Activated naive CD4-positive, alpha-beta T cell treated with Interleukin-2 at 50 U/mL for 16 hours (primary cell): ENCODE measurements at places on chromosomes 13 and 19.

- no peak for DNase-seq
Measured at GRCh38 chr19:821231-821824, 427 bp downstream of the PLPPR3 start.

GRCh38 chr19:33430674-33431277, 57.3 kb downstream of the CEBPG start:
- peak; percentile 67 for DNase-seq

DNA sequence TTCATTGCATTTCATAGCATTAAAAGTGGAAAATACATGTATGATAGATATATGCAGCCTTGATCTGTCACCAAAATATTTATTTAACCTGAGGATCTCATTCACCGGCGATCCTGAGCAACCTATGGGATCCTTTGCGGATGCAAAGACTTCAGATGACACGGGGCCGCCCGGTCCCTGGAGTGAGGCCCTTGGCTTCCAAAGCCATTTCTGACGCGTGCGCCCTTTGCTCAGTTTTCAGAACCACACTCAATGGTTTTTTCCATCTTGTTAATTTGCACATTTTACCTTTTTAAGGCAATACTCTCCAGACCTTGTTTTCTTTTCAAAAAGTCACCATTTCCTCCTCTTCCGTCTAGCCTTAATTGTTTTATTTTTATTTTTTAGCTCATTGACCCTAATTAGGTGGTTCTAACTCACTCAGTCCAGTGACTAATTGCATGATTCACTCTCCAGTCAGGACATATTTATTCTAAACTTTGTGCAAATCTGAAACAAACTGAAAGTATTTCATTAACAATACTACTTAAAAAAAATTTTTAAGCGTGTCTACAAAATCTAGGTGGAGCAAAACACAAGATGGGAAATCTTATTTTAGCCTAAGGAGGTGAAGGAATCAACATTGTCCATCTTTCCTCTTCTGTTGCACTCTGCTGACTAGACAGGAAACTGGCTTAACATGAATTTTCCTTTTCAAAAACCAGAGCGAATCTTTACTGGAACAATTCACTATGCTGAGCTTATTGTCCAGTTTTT, 47.9 kb downstream of the COL4A1 start:
- DNase-seq: no peak

- no peak for DNase-seq
Measured at GRCh38 chr13:92873029-92873428, 353.6 kb upstream of the GPC6 start.

DNA sequence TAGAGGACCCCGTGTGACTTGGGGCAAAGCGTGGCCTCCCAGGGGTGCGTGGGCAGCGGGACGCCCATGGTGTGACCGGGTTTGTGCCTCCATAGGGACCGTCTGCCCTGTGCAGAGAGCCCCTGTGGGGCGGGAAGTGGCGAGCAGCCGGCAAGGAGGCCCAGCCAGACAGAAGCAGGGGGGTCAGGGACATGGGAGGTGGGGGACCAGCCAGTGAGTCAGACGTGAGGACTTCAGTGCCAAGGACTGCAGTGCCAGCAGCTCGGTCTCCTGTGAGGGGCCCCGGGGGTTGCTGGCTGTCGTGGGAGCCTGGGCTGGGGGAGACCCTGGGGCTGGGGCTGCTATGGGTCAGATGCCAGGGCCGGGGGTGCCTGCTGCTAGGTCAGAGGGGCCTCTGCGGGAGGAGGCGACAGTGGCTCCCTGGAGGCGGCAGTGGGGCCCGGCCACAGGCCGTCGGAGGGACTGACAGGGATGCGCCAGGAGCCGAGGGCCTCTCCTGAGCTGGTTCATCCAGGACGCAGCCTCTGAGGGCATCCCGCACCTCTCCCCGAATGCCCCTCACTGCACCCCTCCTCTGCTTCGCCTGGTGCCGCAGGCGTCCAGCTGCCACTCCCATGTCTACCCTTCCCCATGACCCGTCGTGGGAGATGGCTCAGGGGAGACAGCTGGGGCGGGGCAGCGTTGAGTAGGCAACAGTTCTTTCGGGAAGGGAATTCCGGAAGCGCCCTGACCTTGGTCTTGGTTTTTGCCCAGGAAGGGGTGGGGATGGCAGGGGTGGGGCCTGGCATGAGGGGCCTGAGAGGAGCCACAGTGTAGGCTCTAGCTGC, 80.0 kb downstream of the KDM4B start:
- DNase-seq: no peak

GRCh38 chr19:33638167-33639034, 16.6 kb downstream of the CHST8 start:
- no peak for DNase-seq

DNA sequence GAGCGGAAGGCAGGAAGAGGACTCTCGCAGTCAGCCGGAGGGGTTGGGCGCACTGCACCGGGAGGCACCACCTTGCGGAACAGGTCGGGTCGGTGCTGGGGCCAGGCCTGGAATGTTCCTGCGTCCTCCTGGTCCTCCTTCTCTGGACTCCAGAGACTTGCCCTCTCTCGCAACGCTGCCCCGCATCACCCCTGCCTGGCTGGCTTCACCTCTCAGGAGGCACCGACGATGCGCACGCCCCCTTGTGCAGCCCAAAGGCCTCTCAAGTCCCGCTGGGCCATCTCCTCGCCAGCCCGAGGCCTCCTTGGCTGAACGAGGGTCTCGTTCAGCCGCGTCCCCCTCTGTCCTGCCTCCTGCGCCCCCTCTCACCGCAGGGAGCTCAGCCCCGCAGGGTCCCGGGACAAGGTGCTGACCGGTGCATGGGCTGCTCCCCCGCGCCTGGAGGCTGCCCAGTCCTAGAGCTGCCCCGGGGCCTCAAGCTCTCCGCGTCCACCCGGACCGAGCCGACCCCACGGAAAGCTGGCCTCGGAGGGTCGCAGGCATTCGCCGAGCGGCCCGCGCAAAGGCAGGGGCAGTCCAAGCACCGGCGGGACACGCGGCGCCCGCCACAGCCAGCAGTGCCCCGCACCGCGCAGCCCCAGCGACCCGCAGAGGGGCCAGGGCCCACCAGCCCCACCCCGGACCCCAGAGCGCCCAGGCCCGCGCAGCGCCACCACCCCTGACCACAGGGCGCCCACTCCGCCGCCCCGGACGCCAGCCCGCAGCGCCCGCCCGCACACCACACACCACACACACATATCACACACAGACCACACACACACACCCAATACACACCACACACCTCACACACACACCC, 133.8 kb downstream of the CRYL1 start:
- no peak for DNase-seq

- no peak for DNase-seq
Measured at GRCh38 chr13:61410669-61411297, 4.9 kb downstream of the PCDH20 start.

DNA sequence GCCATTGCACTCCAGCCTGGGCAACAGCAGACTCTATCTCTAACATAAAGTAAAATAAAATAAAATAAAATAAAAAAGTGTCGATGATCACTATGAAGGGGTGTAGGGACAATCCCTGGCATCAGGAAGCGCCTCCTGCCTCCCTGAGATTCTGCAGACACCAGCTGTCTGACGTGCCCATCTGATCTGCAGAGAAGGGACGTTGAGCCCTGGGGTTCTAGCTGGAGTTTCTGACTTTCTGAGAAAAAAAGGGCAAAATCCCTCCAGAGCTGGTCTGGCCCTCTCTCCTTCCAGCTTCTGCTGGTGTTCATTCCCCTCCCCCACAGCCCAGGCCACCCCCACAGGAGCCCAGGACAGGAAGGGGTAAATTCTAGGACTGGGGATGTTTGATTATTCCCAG, 2.4 kb upstream of the ADGRE5 start:
- DNase-seq: no peak

- DNase-seq: no peak
Measured at GRCh38 chr19:30564551-30565011, 192.4 kb downstream of the ZNF536 start.

- no peak for DNase-seq
Measured at GRCh38 chr19:50489461-50490011, 12.9 kb upstream of the GARIN5A start.

DNA sequence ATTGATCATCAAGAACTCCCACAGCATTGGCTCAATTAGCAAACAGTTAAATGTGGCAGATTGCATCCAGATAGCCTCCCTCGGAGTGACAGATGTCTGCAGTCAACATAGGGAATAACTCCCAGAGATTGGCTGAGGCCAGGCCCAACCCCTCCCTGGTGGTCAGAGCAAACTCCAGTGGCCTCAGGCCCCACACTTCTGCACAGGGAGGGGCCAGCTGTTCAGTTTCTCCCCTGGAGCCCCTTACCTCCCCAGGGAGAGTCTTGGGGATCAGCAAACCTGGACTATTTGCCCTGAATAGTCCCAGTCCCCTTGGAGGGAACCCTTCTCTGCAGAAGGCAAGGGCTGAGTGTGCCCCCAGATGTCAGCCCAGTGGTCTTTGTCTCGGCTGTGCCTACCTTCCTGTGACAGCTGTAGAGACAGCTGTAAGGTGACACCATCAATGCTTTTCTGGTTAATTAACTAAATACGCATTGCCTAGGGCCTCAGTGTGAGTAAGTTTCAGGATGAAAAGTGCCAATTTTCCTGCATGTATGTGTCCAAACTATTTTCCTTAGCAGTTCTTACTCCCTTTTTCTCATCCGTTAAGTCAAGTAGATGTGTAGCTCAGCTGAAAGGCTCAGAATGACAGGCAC, 102.7 kb upstream of the UQCRFS1 start:
- no peak for DNase-seq
